ENCODE measurements at places on chromosomes 7 and 10. TPM values are rescaled to one million over a fixed set of nuclear protein-coding genes. Genes with fewer than 3 reads are reported as not detected.

- DNase-seq, result no peak
These were observed 13.1 kb downstream of the BLVRA start for GRCh38 chr7:43771573-43771972.

- DNase-seq, result no peak
These were observed 76.6 kb downstream of the TMEM178B start for GRCh38 chr7:141150465-141150864.

- no peak for DNase-seq
These were observed 246.6 kb downstream of the SNX10 start for GRCh38 chr7:26538216-26538615.

GRCh38 chr10:13441476-13441875 is 87.3 kb downstream of the BEND7 start:
- no peak for DNase-seq

DNA sequence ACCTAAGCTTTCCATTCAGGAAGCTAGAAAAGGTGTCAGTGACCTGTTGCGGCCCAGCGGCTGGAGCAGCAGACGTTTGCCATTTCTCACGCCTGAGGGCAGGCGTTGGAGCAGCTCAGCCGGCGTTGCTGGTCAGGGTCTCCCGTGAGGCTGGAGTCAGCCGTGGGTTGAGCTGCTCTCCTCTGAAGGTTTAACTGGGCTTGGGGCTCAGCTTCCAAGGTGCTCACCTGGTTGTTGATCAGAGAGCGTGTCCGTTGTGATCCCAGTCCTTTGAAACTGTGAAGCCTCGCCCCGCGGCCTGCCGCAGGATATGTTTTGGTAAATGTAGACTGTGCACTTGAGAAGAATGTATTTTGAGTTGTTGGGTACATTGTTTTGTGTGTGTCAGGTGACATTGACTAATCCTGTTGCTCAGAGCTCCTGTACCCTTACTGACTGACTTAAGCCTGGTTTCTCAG is 20.6 kb upstream of the PWWP2B start:
- peak; percentile 48 for DNase-seq

- DNase-seq, result no peak
These were observed 168.8 kb downstream of the TMEM26 start for GRCh38 chr10:61284222-61284890.

GRCh38 chr7:149304006-149304405 is 42.0 kb downstream of the ZNF783 start:
- DNase-seq, result no peak

Gene SPACDR
- 1.7 TPM for total RNA-seq

Gene SSMEM1
- total RNA-seq, result not detected

GRCh38 chr7:104137511-104137910 is 70.3 kb downstream of the ORC5 start:
- DNase-seq, result no peak

GRCh38 chr7:28818996-28819395 is 139.1 kb downstream of the TRIL start:
- DNase-seq, result no peak

DNA sequence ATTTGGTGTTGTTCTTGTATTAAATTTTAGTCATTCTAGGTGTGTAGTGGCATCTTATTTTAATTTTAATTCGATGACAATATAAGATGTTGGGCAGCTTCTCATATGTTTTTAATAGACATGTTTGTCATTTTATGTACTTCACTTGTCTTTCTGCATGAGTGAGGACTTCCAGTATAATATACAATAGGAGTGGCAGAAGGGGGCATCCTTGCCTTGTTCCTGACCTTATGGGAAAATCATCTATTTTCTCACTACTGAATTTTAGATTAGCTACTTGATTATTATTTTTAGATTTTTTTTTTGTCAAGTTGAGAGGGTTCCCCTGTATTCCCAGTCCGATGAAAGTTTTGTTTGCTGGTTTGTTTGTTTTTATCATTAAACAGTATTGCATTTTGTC is 495.2 kb upstream of the GRM3 start:
- no peak for DNase-seq

GRCh38 chr7:115153769-115154477 is 232.0 kb downstream of the MDFIC start:
- no peak for DNase-seq

DNA sequence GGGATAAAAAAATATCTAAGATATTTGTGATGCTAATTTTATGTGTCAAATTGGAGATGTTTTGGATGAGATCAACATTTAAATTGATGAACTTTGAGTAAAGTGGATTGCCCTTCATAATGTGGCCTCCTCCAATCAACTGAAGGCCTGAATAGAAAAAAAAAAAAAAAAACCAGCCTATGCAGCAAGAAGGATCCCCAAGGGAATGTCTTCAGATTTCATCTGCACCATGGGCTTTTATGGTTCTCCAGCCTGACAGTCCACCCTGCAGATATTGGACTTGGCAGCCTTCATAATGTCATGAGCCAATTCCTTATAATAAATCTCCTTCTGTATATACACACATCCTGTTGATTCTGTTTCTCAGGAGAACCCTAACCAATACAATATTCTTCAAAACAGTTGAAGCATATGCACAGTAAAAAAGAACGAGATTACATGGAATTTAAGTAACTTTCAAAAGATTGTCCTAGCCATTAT is 316.9 kb upstream of the PLXDC2 start:
- no peak for DNase-seq

DNA sequence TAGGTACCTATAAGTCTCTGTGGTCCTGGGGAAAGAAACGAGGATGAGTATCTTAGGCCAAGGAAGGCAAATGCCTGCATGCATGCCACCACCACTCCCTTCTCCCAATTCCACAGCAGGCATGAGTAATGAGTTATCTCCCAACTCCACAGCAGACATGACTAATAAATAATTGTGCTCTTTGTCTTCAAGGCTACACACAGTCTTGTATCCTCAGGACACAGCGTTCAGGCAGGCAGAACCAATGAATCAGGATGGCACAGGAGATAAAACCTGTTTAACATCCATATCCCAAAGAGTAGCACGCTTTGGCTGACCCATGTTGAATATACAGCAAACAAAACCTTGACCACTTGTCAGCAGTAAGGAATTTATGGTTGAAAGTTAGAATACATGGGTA is 229.7 kb upstream of the NFE2L3 start:
- no peak for DNase-seq

GRCh38 chr7:80127412-80128160 is 7.0 kb upstream of the GNAI1 start:
- no peak for DNase-seq

Gene SFXN3
- 57.8 TPM for total RNA-seq

Gene PAXIP1
- total RNA-seq, result 9.5 TPM

DNA sequence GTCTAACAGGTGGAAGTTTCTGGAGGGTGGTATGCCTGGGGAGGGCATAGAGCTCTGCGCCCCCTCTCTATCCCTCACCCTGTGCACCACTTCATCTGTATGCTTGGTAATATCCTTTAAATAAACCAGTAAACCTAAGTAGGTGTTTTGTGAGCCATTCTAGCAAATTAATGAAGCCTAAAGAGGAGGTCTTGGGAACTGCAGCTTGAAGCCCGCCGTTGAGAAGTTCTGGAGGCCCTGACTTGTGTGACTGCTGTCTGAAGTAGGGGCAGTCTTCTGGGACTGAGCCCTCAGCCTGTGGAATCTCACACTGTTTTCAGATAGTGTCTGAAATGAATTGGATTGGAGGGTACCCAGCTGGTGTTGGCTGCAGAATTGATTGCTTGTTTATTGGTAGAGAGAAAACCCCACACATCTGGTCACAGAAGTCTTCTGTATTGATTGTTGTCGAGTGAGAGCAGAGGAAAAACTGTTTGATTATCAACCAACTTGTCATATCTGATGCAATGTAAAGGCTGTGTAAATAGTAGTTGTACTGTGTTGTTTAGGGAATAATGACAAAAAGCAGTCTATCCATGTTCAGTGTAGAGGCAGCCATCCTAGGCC is 4.7 kb downstream of the CRCP start:
- no peak for DNase-seq
